ENCODE measurements at places on chromosomes 5 and 9.

DNA sequence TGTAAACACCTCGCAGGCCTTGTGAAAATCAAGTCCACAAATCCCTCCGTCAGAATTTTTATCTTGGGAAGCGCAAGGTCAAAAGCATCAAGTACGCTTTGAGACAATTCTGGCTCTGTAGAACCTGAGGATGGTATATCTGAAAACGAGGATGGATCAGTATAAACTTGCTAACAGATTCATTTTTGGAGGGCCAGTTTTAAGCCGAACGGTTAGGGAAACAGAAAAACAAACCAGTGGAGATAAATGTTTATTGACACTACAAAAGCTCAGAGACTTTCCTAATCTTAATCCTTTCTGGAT lies 352 bp upstream of the PGGT1B start:
- DNase-seq = no peak

- no peak for DNase-seq
Observed at GRCh38 chr5:139138109-139138508, 60.1 kb downstream of the SIL1 start.

DNA sequence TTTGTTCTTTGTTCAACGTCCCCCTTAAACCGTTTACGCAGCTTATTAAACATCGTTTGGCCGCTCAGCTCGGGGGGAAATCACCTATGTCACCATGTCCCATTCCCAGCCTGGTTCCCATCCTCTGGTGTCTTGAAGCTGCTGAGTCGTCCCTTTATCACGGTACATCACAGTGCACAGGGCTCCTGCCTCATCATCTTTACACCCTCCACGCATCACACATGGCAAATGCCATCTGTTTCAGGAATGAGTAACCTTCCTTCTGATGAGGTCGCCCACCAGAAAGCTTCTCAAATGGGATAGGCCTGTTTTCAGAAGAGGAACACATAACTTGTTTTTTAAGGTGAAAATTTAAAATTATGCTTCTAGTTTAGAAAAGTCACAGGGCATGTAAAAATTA lies 7.9 kb upstream of the LHX6 start:
- DNase-seq = no peak

GRCh38 chr5:168073311-168073710 lies 218.1 kb upstream of the WWC1 start:
- no peak for DNase-seq

DNA sequence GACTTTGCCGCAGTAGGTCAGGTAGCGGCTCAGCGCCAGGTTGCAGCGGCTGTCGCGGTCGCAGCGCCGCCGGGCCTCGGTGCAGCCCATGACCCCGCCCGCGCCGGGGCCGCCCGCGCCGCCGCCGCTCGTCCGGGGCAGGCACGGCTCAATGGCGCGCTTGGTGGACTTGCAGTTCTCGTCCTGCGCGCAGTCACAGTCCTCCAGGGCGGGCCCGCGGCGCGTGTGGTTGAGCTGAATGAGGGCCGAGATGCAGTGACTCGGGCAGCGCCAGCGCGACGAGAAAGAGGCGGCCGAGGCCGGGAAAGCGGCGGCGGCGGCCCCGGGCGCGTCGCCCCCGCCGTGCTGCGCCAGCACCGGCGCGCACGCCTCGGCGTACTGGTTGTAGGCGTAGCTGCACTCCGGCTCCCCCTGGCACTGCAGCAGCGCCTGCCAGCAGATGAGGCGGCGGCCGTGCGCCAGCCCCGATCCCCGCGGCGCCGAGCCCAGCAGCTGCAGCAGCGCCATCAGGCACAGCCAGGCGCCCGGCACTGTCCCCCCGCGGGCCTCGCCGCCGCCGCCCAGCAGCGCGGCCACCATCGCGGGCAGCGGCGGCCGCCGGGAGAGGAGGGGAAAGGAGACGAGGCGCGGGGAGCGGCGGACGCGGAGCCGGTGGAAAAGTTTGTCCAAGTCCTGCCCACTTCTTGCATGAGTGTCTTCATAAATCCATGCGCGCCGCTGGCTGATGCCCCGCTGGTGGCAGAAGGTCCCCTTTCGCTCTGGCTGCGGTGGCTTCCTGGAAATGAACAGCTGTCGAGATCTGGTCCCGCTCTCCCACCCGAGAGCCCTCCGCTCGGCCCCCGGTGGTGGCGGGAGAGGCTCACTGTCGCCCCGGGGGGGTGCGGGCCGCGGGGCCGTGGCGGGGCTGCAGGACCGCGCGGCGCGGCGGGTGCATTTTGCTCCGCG lies 833 bp downstream of the GAS1 start:
- DNase-seq = no peak
